Activated T-helper 1 cell treated with anti-CD3 and anti-CD28 coated beads, Interleukin-12 subunit alpha, Interleukin-12 subunit beta, Interleukin-2, Interleukin-4 antibody, amounts not matched to agents 30 ng/mL and 10 ng/mL and 1 ng/mL, durations not matched to agents 14 hours and 24 hours and 36 hours (primary cell): ENCODE measurements at places on chromosomes 5 and 9. TPM values are rescaled to one million over a fixed set of nuclear protein-coding genes. Genes with fewer than 3 reads are reported as not detected.

DNA sequence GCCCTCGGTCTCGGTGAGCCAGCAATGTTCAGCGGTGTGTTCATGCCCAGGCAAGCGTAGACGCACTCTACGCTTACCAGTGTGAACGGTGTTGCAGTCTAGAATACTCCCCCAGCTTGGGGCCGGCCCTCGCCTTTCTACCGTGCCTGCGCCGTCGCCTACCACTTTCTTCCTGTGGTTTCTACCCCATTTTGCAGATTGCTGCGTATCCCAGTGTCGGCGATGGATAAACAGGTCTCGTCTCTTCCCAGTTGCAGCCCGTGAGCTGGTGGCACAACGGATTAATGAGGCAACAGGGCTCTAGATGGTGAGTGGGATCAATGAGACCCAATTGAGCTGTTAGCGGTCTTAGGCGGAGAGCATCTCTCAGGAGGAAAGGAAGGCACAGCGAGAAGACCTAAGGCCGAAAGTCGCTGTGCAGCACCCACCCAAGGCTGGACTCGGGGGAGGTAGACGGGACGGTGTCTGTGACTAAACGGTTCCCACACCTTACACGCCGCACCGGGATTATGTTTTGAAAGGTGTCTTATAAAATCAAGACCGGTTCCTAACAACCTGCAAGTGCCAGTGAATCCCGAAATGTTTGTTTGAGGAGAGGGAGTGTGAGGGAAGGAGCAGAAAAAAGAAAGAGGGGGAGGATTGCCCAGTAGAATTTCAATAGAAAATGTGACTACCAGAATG is 5.8 kb downstream of the OTP start:
- peaks cover 77% of the 10 kb centered on the region for H3K27me3 ChIP-seq
- no peak for DNase-seq
- H3K27ac ChIP-seq: peak overlapping the region; percentile 42
- peaks cover 33% of the 10 kb centered on the region for H3K4me1 ChIP-seq

GRCh38 chr5:58731641-58732040 is 148.8 kb downstream of the RAB3C start:
- DNase-seq: no peak
- no peaks in the 10 kb centered on the region for H3K36me3 ChIP-seq
- H3K27me3 ChIP-seq: no peaks in the 10 kb centered on the region
- no peaks in the 10 kb centered on the region for H3K4me1 ChIP-seq
- H3K27ac ChIP-seq: no peak overlapping the region

DNA sequence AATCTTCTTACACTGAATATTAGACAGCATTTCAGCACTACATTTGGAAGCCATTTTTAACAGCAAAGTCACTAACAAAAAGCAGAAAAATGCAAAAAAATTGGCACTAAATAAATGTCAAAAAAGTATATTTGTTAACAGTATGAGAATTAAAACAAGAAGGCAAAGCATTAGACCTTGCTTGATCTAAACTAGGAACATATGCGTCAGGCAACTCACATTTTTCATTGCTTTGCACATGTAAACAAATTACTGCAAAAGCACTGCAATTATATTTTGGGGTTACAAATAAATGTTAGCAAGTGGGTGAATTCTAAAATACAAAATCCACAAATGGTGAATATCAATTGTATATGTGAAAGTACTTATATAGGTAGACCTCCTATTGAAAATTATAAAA is 49.0 kb upstream of the RAPGEF6 start:
- H3K27me3 ChIP-seq: no peaks in the 10 kb centered on the region
- peaks cover 8% of the 10 kb centered on the region for H3K4me1 ChIP-seq
- no peak overlapping the region for H3K4me3 ChIP-seq
- peaks cover 28% of the 10 kb centered on the region for H3K36me3 ChIP-seq
- H3K27ac ChIP-seq: no peak overlapping the region
- no peak for DNase-seq

DNA sequence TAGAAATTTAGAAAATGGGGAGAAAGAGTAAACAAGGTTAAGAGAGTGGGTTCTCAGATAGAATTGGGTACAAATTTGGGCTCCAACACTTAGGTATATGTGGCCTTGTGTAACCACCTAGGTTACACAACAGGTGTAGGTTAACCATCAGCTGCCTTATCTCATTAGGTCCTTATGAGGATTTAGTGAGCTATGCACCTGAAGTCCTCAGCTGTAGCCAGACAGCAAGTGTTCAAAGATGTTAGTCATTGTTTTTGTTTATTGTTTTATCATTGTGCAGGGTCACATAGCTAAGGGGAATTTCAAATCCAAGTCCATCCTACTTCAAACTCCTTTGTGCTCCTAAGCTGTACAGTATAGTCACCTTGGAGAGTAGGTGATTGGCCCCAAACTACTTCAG is 970 bp upstream of the TRIM32 start:
- no peaks in the 10 kb centered on the region for H3K27me3 ChIP-seq
- peak overlapping the region; percentile 90 for H3K4me3 ChIP-seq
- peaks cover 7% of the 10 kb centered on the region for H3K36me3 ChIP-seq
- peak overlapping the region; percentile 85 for H3K27ac ChIP-seq
- no peak for DNase-seq

DNA sequence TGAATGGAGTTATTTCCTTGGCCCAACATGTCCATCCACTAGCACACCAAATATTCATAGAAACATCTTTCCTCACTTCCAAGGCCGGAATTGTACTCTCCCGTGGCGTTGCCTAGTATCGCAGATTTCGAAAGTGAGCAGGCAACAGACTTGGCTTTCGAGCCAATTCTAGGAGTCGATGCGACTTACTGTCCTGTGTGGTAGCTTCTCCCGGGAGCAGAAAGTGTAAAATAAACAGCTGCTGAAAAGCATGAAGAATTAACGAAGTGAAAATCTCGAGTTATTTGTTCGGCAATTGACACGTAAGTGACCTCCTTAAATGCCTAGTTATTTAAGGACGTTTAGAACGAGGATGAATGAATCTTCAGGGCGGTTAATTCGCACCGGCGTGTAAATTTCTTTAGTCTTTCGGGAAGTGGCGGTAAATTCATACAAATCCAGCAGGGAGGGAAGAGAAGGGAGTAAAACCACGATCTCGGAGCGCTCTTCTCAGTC is 449 bp upstream of the PCSK5 start:
- H3K4me1 ChIP-seq: peaks cover 35% of the 10 kb centered on the region
- H3K4me3 ChIP-seq: peak overlapping the region; percentile 89
- H3K36me3 ChIP-seq: peaks cover 5% of the 10 kb centered on the region
- H3K27ac ChIP-seq: peak overlapping the region; percentile 76

- no peaks in the 10 kb centered on the region for H3K27me3 ChIP-seq
- H3K4me1 ChIP-seq: no peaks in the 10 kb centered on the region
- H3K4me3 ChIP-seq: no peak overlapping the region
- H3K27ac ChIP-seq: no peak overlapping the region
Observed at GRCh38 chr5:21071986-21072385, 1084.0 kb upstream of the CDH18 start.

GRCh38 chr5:135462304-135462703 is 10.2 kb upstream of the TIFAB start:
- peaks cover 19% of the 10 kb centered on the region for H3K27me3 ChIP-seq
- H3K36me3 ChIP-seq: no peaks in the 10 kb centered on the region
- H3K4me1 ChIP-seq: peaks cover 12% of the 10 kb centered on the region

The SLC1A1 gene
- total RNA-seq: 0.05 TPM in 1 of 2 replicates, not detected in the other

The SHOC1 gene
- total RNA-seq: not detected in 2 replicates

The CBY3 gene
- 0.66 and 1.0 TPM in 2 replicates for total RNA-seq

- H3K27ac ChIP-seq: no peak overlapping the region
- no peaks in the 10 kb centered on the region for H3K36me3 ChIP-seq
- H3K4me3 ChIP-seq: no peak overlapping the region
- no peak for DNase-seq
Observed at GRCh38 chr9:114031037-114031630, 47.0 kb downstream of the AMBP start.

DNA sequence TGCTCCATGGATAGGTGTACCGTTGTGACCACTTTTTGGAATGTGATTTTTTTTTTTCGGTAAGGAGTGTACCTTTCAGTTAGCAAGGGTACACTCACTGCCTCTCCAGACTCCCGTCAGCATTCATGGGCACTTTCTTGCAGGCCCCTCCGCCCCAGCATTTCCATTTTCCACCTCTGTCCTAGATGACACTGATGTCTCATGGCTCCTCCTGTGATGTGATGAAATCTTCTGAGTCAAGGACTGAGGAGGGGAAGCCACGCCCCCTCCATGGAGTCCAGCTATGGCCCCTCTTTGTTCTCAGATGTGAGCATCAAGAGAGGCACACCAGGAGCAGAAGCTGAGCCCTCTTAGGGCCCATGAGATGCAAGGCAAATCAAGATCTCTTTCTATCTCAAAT is 61.8 kb downstream of the CTSL start:
- H3K4me1 ChIP-seq: peaks cover 7% of the 10 kb centered on the region
- H3K27ac ChIP-seq: no peak overlapping the region
- no peak overlapping the region for H3K4me3 ChIP-seq
- no peaks in the 10 kb centered on the region for H3K27me3 ChIP-seq
- no peak for DNase-seq

GRCh38 chr9:117278020-117278419 is 136.8 kb downstream of the ASTN2 start:
- H3K27me3 ChIP-seq: no peaks in the 10 kb centered on the region
- H3K4me3 ChIP-seq: no peak overlapping the region
- no peak overlapping the region for H3K27ac ChIP-seq

The DNAJB5 gene
- total RNA-seq: 5.3 and 6.0 TPM in 2 replicates

The ZNF366 gene
- total RNA-seq: not detected in 2 replicates

The HSD17B3 gene
- total RNA-seq: not detected in 2 replicates

- no peaks in the 10 kb centered on the region for H3K27me3 ChIP-seq
- H3K27ac ChIP-seq: no peak overlapping the region
- DNase-seq: no peak
- no peaks in the 10 kb centered on the region for H3K36me3 ChIP-seq
- no peaks in the 10 kb centered on the region for H3K4me1 ChIP-seq
Observed at GRCh38 chr9:31071606-31072286, 1312.7 kb upstream of the ACO1 start.
